ENCODE measurements at places on chromosomes 5 and 9. TPM values are rescaled to one million over a fixed set of nuclear protein-coding genes. Genes with fewer than 3 reads are reported as not detected.

- DNase-seq = peak; percentile 47
Observed at GRCh38 chr9:87498046-87498810, 561 bp downstream of the DAPK1 start.

SCAI gene
- total RNA-seq = 25.5 TPM

DNA sequence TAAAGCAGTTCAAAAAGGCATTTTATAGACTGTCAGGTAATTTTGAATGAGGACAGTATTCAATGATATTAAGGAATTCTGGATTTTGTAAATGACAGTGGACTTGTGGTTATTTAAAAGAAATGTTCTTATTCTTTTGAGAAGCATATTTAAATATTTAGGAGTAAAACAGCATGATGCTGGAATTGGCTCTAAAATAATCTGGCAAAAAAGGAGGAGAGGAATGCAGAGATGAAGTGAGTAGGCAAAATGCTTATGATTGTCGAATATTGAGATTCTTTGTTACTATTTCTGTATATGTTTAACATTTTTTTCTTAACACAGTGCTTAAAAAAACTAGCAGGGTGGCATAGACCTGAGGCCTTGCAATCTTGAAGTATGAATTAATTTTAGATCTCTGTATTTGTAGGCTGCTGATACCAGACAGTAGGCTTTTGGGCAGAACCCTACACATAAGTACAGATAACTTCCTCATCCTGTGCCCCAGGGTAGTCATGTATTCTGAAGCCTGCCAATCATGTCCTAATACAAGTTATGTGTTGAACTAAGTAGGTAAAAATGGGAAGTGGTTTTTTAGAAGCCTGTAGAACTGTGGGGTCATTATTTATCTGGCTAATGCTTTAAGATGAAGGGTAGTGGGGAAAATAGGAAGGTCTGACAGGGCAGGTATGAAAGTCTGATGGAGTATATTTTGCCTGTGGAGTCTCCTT lies 9.4 kb downstream of the CD180 start:
- no peak for DNase-seq

GRCh38 chr5:74145951-74146350 lies 494.6 kb downstream of the ENC1 start:
- DNase-seq = no peak

ZNF658 gene
- 5.2 TPM for total RNA-seq

DNA sequence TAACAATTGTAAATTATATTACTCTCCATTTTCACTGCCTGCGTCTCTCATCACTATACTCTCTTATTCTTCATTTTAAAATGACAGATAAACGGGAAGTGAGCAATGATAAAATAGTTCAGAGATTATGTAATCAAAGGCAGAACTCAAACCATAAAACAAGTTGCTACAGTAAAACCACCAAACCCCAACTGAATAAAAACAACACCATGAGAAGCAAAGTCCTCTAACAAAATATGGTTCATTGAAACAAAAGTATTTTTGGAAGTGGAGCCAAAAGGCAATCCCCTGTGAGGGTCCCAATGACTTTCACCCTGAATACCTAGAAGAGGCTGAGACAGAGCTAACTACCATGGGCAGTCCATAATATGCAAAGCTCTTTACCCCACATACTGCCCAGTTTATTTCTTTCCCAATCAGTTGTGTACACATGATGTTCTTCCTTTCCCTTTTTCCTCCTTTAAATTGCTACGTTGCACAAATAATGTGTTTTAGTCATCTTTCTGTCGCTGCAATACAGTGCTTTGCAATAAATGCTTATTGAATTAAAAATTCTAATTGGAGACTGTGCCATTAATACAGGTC lies 64.0 kb upstream of the PTGER4 start:
- DNase-seq = no peak

OTULINL gene
- total RNA-seq = not detected

DNA sequence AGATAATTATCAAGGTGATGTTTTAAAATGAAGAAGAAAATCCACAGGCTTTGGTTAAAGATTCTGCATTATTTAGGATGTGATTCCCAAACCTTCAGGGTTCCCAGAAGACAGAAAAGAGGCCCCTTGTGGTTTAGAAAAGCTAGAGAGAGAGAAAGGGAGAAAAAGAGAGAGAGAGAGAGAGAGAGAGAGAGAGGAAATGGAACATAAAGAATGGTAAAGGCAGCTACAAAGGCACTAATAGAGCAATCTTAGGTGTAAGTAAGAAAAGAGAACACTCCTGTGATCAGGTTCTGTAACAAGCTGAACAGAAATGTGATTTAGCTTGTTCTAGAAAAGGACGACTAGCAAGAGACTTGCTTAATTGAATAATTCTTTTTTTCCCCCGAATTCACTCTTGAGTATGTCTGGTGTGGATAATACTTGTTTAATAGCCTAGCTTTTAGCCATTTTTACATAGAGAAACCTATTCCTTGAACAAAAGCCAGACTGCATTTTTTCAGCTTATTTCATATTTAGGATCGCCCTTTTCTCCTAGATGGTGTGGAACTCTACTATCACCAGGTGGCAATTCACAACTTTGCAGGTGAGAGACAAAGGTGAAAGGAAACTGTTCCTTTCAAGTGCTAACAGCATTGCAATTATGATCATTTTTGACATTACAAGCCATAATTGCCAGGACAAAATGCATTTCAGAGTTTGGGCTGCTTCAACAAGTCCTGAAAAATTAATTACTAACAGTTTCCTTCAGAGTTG lies 57.6 kb upstream of the SH3GL2 start:
- DNase-seq = no peak

SOHLH1 gene
- total RNA-seq = not detected

GRCh38 chr5:61949054-61949678 lies 356.8 kb upstream of the KIF2A start:
- DNase-seq = no peak

- no peak for DNase-seq
Observed at GRCh38 chr5:97624886-97625285, 441.8 kb upstream of the RIOK2 start.

- no peak for DNase-seq
Observed at GRCh38 chr5:107602896-107603295, 67.8 kb downstream of the EFNA5 start.

PPIC gene
- total RNA-seq = 38.7 TPM

- no peak for DNase-seq
Observed at GRCh38 chr5:10800852-10801251, 39.8 kb upstream of the DAP start.

LMX1B gene
- total RNA-seq = 1.6 TPM

CTXN3 gene
- not detected for total RNA-seq

- DNase-seq = no peak
Observed at GRCh38 chr5:109630093-109630492, 59.6 kb upstream of the MAN2A1 start.
